ENCODE measurements at places on chromosomes 12 and 14. TPM values are rescaled to one million over a fixed set of nuclear protein-coding genes. Genes with fewer than 3 reads are reported as not detected.
A peak's percentile ranks its signal among the peaks of the same experiment; 100 is the strongest.

The CATSPERB gene
- 3.3 TPM for polyA plus RNA-seq

The ATP23 gene
- 9.6 TPM for polyA plus RNA-seq

DNA sequence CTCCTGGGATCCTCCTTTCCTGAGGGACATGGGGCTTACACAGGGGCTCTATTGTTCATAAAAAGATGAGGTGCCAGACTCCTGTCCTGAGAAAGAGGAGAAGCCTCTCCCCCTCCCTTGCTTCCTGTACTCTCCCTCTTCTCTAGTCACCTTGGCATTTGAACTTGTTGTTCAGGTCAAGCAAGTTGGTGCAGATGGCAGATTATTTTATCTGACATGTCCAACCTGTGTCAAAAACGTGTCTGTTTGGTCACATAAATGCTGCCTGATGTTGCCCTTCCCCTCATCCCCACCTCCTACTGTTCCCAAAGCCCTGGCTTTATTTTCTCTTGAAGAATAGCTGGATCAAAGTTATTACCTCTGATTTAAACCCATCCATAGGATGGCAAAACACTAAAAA is 154.8 kb downstream of the TMX1 start:
- no peak for DNase-seq

The HOXC12 gene
- polyA plus RNA-seq, result not detected

The GPATCH2L gene
- polyA plus RNA-seq, result 41.0 TPM

The RNASE7 gene
- polyA plus RNA-seq, result 0.24 TPM

The NEUROD4 gene
- polyA plus RNA-seq, result not detected

The C12orf42 gene
- polyA plus RNA-seq, result 0.11 TPM

DNA sequence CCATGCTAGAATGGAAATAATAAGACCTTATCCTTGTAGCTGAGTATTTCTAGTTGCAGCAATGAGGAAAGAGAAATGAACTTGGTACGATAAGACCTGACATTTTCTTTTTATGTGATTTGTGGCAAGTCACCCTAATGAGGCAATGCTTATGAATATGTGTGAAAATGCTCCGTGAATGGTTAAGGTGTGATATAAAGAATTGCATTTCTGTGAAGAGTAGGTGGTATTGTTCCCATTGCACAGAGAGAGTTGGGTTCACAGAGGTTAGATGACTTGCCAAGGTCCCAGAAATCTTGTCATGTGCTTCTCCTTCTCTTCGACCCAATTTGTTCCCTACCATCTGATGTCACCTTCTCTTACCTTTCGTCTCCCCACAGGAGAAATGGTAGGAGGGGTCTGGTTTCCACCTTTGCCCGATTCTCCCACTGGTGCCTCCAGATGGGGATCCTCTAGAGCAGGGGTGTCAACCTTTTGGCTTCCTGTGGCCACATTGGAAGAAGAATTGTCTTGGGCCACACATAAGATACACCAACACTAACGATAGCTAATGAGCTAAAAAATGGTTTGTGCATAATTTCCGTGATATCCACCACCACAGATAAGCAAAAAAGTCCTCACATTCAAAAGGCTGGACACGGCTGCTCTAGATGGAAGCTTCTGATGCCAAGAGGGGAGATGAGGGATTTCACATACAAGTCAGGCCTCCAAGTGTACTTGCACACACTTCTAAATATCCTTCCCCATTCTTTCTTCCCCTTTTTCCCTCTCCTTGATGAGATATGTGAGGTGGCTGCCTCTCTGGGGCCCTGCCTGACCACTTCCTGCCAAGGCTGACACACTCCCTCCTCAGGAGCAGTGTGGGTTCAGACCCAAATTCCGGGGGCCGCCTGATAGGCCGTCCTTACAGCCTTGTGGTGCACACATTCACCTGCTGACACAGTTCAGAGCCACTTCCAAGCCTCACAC is 96.1 kb downstream of the PLXNC1 start:
- peak; percentile 88 for DNase-seq

DNA sequence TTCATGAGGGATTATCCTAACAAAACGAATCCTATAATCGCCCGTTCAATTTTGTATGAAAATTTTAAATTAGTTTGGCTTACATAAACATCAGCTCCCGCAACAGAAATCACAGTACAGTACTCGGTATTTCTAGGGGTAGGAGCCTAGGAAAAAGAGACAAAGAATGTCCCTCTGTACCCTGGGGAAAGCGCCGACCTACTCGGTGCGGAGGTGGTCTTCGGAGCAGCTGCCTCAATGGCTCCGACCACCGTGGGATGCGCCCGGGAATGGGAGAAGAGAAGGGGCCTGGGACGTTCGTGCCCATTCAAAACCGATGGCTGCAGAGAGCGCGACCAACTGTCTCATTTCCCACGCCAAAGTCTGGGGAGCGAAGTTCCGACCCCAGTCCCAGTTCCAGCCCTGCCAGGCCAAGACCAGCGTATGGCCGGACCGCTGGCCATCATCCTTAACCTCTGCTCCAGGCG is 618 bp downstream of the GNPNAT1 start:
- DNase-seq, result no peak

GRCh38 chr14:77208291-77208978 is 26.8 kb downstream of the TMEM63C start:
- peak; percentile 86 for DNase-seq

DNA sequence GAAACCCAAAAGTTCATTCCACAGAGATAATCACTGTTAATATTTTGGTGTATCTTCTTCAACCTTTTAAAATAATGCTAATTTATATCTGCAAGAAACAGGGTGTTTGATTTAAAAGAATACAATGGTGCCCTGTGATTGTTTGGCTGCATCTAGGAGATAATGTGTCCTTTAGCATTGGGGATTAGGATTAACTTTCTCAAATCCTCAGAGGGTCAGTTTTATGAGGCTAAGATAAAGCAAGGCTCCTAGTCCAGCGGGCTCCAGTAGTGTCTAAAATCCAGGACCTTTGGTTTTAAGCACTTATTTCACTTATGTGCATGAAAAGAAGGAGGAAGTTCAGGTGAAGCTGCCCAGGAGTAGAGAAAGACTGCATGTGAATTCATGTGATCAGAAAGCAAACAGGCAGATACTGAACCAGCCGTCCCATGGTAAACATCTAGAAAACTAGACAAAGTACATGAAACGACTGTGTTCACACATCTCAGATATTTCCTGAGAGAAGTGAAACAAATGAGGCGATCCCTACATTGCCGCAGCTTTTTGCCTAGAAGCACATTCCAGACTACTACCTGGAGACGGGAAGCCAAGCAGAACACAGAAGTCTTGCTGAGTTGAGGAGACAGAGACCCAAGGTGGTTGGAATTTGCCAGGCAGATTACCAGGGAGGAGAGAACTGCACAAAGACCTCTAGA is 129.1 kb upstream of the MAX start:
- DNase-seq, result no peak

GRCh38 chr14:95953111-95953724 is 76.6 kb downstream of the TUNAR start:
- DNase-seq, result no peak

- DNase-seq, result peak; percentile 22
Measured at GRCh38 chr14:34368115-34368970, 93.7 kb downstream of the SPTSSA start.

- DNase-seq, result no peak
Measured at GRCh38 chr12:41942354-41942753, 202.3 kb downstream of the GXYLT1 start.

GRCh38 chr12:96501133-96501761 is 11.9 kb downstream of the CFAP54 start:
- peak; percentile 54 for DNase-seq

The MAP3K9 gene
- polyA plus RNA-seq, result 5.2 TPM

DNA sequence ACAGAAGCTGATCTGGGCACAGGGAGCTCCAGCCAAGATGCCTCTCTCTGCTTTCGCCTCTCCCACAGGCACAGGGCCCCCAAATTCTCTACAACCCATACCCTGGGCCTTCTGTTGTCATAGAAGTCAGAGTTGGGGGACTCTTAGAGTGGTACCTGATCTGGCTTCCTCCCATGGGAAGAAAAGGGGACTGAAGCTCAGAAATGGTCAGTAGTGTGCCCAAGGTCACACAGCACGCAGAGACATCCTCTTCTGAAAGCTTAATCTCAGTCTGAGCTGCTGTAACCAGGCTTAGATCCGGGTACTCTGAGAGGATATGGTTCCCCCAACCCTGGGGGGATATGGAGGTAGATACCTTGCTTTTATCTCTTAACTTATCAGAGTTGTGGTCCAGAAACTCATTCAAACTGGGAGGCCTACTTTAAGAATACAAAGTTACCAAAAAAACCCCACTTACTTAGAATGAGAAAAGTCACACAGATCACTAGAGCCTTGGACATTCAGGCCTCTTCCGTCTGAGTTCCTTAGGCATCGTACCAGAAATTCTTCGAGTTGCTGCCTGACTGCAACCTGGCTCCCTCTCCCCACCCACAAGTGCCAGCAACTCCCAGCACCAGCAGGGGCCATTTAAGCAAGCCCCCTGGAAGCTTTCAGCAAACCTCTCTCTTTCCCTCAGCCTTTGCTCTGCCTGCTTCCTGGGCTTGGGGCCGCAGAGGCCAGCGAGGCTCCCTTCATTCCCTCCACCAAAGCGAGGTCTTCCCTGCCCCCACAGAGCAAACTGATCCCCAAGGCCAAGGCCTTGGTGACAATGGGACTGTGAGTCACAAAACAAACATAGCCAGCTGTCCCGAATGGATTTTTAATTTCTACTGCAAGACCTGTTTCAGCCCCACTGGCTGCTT is 13.9 kb downstream of the KRT7 start:
- peak; percentile 50 for DNase-seq

DNA sequence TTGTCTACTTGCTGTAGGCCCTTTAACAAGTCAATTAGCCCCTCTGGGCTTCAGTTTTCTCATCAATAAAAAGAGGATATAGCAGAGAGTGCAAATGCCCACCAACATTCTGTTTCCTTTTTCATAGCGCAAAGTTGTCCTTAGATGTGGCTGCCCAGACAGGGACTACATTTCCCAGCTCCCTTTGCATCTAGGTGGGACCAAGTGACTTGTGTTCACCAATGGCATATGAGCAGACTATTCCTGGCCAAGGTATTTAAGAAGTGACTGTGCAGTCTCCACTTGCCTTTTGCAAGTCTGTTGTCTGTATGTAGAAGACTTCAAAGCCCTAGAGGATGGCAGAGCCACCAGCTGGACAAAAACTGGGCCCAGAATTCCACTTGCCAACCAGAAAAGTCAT is 59.7 kb downstream of the DAO start:
- DNase-seq, result no peak

The DAO gene
- not detected for polyA plus RNA-seq

GRCh38 chr14:95365401-95365800 is 45.7 kb upstream of the CLMN start:
- no peak for DNase-seq

- DNase-seq, result no peak
Measured at GRCh38 chr12:80720516-80720915, 3.8 kb downstream of the MYF5 start.

DNA sequence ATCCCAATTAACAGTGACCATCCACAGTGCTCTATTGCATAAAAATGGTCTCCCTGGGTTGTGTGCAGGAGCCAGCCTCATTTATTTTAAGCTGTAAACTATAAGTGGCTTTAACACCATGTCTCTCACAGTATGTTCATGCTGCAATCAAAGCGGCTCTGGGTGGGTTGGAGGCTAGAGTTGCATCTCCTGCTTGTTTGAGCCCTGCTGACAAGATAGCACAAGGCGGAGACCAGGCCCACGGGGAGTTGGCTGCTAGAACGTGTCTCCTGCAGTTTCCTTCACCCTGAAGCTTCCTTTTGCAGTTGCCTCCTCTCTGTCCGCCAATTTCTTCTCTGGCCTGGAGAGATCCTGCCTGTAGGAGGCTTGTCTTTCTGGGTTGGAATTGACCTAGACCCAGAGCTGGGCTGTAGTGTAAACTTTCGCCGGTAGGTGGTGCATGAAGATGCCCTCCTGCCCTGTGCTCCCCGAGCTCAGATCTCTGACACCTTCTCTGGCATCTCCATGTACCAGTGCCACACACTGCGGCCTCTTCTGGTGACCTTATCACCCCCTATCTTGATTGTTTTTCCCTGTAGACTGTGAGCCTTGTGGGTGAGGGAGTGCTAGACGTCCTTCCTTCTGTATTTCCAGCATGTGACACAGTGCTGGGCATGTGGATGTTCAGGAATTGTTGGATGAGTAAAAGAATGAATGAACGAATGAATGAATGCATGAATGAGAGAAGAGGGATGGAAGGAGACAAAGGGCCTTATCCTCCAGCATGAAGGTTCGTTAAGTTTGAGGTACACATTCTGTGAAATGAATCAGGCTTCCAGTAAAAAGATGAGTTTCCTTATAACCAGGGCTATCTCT is 10.4 kb downstream of the OTUB2 start:
- peak; percentile 60 for DNase-seq

GRCh38 chr12:121494093-121494787 is 86.6 kb downstream of the KDM2B start:
- DNase-seq, result no peak

The UNC79 gene
- 0.47 TPM for polyA plus RNA-seq

GRCh38 chr14:81727218-81727617 is 193.6 kb upstream of the SEL1L start:
- no peak for DNase-seq

DNA sequence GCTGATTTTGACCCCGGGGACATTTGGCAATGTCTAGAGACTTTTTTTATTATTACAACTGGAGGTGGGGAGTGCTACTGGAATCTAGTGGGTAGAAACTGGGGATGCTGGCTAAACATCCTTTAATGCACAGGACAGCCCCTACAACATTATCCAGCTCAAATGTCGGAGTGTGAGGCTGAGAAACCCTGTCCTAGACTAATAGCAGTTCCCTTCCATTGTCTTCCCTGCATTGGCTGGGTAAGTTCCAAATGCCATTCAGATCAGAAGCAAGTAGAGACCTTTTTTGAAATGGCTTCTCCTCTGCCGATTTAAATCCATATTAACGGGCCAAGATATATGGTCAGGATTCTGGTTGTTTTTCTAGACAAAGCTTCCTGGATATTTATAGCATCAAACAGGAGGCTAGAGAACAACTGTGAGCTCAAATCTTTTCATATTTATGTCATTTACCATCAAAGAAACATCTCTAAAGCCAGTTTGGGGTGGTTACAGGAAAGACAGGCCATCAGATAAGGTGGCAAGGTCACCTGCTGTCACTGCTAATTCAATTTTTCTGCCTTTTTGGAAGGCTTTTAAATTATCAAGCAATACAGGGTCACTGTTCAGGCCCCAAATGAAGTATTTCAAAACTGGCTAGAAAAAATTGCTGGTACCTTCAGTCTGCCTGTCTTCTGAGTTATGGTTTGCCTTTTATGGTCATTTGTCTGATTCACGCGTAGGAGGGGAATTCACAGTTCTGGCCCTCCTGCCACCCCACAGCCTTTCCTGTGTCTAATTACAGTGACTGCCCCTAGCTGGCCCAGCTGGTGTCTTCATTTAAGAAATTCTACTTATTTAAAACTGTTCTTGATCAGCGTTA is 20.1 kb upstream of the AKAP5 start:
- no peak for DNase-seq

The DTX1 gene
- polyA plus RNA-seq, result 4.7 TPM

The CCDC63 gene
- polyA plus RNA-seq, result not detected

Data from left lung (tissue), 14 donors.